ENCODE measurements at places on chromosomes 16 and 17. TPM values are rescaled to one million over a fixed set of nuclear protein-coding genes. Genes with fewer than 3 reads are reported as not detected.

CLEC19A gene
- not detected for total RNA-seq

HOXB4 gene
- total RNA-seq, result 2.9 TPM

NXPH3 gene
- 2.3 TPM for total RNA-seq

PLCD3 gene
- 16.3 TPM for total RNA-seq

CD300LB gene
- not detected for total RNA-seq

CA7 gene
- total RNA-seq, result not detected

FA2H gene
- total RNA-seq, result 3.3 TPM

GAST gene
- not detected for total RNA-seq

SDK2 gene
- total RNA-seq, result 1.7 TPM

TBC1D3 gene
- total RNA-seq, result not detected

PERCC1 gene
- not detected for total RNA-seq

RAD51D gene
- total RNA-seq, result 5.8 TPM

GP1BA gene
- not detected for total RNA-seq

SLFN13 gene
- 5.2 TPM for total RNA-seq
